ENCODE measurements at places on chromosomes 5 and 9. TPM values are rescaled to one million over a fixed set of nuclear protein-coding genes. Genes with fewer than 3 reads are reported as not detected.

DNA sequence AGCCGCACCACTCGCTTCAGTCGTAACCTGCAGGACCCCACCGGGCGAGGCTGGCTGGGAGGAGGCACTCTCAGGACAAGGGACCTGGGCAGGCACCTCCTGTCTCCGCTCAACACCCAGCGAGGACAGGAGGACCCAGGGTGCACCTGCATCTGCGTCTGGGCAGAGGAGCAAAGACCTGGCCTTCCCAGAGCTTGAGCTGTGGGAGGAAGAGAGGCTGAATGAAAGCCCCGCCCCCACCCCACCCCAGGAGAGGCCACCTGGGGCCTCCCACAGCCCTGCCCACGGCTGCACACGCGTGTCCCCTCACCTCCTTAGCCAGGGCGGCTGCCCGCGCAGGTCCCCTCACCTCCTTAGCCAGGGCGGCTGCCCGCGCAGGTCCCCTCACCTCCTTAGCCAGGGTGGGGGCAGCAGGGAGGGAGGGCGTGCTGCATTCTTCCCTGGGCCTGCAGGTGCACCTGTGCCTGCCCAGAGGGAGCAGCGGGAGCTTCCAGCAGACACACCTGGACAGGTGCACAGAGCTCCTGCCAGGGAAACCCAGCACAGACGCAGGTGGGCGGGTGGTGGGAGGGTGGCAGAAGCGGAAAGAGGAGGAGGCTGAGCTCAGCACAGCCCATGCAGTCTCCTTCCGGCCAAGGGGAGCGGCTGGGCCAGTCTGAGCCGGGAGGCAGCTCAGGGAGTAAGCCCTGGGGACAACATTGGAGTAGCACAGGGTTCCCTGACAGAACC is 18.5 kb upstream of the SLC12A7 start:
- peaks cover 20% of the 10 kb centered on the region for H3K4me1 ChIP-seq
- no peak overlapping the region for H3K4me3 ChIP-seq
- no peaks in the 10 kb centered on the region for H3K36me3 ChIP-seq

Gene SELENOP
- polyA plus RNA-seq, result 0.49 TPM

Gene SLC1A3
- polyA plus RNA-seq, result 0.07 TPM

Gene UNC13B
- 0.12 TPM for polyA plus RNA-seq

Gene RORB
- polyA plus RNA-seq, result not detected

Gene CDC20B
- not detected for polyA plus RNA-seq

Gene SLC35D2
- 3.4 TPM for polyA plus RNA-seq
